ENCODE measurements at places on chromosomes 6 and 20. TPM values are rescaled to one million over a fixed set of nuclear protein-coding genes. Genes with fewer than 3 reads are reported as not detected.

DNA sequence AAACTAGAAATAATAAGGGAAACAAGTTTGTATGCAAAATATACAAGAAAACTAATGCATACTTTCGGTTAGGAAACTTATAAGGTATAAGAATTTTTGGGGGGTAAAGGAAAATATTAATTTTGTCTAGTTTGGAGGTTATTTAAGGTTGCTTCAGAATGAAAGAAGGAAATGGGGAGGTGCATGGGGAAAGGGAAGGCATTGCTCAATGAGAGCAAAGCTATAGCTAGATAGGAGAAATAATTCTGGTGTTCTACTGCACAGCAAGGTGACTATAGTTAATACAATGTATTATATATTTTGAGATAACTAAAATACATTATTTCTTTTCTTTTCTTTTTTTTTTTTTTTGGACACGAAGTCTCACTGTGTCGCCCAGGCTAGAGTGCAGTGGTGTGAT, 5.4 kb upstream of the MYMX start:
- no peak for DNase-seq

DNA sequence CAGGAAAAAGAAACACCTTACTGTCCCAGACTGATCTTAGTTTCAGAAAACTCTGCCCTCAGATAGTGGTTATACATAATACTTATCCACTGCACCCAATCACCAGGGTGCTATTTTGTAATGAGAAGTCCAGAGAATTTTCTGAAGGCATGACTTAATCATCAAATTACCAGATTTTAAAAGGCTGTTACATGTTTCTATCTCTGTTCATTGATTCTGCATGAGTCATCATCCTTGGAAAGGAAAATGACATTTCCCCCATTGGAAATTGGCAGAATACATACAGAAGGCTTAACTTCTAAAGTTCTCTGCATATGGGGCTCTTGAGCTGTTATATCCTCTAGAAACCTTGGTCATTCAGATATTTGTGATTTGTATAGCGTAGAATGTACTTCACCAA, 587.9 kb upstream of the FLRT3 start:
- DNase-seq: no peak

DNA sequence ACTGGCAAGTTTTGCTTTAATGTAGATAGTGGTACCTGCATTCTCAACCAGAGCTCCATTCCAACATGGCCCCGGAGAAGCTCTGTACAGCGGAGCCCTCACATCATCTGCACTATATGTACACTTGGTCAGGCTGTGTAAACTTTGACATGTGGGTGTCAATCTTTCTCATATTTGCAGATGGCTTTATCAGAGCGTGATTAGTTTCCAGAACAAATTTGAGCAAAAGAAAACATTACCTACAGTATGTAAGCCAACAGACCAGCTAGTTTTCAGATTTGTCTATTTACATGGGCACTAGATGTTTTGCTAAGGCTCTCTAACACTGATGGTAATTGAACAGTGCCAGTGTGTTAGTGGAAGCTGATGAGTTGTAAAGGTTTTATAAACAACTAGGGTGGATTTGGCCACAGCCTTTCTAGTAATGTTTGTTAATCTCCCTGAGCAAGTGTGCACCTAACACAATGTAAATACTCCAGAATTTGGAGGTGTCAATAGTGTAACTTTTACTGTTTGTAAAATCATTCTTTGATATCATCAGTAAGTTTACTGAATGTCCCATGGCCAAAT, 131.8 kb downstream of the FOXA2 start:
- DNase-seq: no peak

DNA sequence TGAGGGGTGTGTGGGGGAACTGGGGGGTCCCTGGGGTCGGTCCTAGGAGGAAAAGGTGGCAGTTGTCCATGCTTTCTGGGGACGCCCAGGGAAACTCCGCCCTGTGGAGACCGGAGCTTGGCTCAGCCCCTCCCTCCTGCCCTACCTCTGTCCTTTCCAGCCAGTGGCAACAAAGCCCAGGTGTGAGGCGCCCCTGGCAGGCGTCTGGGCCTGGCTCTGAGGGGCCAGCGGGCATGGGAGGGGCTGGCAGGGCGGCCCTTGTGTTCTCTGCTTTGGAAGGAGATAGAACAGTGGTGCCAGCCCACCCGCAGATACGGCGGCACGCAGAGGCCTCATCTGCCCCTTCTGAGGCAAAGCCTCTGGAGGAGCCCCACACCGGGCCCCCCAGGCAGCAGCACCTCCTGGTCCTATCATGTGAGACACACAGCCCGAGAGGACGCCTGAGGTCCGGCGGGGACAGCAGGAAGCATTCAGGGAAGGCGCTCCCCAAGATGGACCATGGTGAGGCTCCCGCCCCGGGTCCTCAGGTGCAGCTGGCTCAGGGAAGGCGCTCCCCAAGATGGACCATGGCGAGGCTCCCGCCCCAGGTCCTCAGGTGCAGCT, 47.9 kb downstream of the YTHDF1 start:
- no peak for DNase-seq

DNA sequence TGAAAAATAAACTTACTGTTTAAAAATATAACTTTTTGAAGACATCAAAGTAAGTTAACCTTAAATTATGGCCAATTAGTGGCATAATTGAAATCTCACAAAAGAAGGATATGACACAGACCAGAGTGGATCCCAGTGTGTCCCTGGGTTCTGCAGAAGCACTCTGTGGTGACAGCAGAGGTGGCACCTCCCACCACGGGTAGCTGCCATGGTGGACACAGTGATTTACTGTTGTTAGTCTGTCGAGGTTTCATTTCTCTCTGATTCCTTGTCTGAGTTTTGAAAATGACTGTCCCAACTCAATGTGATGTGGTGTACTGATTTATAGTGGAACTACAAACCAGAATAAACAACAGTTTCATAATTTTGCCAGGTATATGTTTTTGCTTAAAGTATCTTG, 76.5 kb downstream of the TULP4 start:
- DNase-seq: no peak

GRCh38 chr6:16157909-16158308, 29.0 kb downstream of the MYLIP start:
- no peak for DNase-seq

DNA sequence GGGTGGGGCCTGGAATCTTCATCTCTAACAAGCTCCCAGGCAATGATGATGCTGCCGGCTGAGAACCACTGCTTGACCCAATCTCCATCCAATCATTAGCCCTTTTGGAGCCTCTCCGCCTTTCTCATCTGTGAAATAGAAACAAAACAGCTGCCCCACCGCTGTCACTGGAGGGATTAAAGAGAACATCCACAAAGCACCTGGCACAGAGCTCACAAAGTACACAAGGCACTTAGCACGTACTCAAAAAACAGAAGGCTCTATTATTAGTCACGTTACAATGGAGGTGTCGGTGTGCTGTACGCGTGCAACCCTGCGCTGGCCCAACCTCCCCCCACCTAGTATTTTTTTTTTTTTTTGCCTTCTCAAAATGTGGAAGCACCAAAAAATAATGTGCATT, 213.5 kb upstream of the ARID1B start:
- DNase-seq: no peak

- no peak for DNase-seq
Observed at GRCh38 chr6:90294614-90294988, 2.0 kb downstream of the BACH2 start.

GRCh38 chr6:142927271-142927580, 17.8 kb downstream of the HIVEP2 start:
- no peak for DNase-seq

GRCh38 chr6:144294016-144294415, 8.9 kb downstream of the UTRN start:
- peak; percentile 83 for DNase-seq

- no peak for DNase-seq
Observed at GRCh38 chr6:75107913-75108312, 97.9 kb downstream of the COL12A1 start.

DNA sequence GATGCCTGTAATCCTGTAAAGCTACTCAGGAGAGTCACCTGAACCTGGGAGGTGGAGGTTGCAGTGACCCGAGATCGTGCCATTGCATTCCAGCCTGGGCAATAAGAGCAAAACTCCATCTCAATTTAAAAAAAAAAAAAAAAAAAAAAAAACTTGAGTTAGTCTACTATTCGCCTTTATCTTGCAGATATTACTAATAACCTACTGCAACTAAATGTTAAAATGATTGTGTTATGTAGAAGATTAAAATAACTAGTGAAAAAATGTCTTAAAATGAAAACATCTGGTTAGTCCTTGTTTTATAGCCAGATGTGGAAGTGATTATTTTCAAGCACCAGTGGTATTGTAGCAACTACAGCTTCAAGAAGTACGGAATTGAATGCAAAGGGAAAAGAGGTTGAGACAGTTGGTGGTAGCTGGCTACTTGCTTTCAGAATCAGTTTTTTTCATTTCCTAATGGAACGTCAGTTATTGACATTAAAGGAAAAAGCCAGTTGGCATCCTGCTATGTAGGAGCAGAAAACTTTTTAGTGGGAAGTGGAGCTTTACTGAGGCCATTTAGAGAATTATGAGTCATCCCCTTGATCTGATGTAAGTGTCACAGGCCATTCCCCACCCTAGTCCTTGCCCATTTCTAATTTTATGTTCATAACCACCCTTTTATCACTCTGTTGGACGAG, 43.8 kb upstream of the DYNLRB1 start:
- DNase-seq: peak; percentile 39

DNA sequence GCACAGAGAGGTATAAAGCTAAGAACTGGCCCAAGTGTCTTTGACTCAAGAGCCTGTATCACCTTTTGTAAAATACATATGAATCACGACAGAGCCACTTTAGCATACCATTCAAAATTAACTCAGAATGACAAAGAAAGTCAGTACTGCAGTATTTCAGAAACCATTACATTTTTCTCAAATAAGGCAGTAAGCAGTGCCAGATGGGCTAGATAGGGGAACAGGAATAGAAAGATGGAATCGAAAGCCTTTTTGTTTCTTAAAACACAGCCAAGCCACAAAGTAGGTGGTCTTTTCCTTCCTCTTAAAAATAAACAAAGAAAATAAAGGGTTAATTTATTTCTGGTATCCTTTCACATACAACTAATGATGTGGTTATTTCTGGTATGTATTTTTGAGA, 10.3 kb downstream of the CLDN20 start:
- DNase-seq: peak; percentile 41

DNA sequence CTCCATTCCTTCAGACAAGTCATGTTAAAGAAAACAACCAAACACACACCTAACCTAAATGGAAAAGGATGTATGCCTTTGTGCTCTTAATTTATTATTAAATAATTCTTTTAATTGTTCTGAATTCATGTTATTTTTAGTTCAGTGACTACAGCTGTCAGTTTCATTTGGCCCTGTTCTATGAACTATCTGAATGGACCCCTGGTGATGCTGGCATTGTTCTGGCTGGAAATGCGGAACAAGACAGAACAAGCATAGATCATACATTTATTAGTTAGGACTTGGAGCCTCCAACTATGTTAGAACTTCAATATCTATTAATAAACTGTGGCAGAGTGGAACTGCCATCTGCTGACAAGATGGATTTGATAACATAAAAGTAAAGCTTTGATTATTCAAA, 5.7 kb downstream of the MAP3K7 start:
- no peak for DNase-seq

DNA sequence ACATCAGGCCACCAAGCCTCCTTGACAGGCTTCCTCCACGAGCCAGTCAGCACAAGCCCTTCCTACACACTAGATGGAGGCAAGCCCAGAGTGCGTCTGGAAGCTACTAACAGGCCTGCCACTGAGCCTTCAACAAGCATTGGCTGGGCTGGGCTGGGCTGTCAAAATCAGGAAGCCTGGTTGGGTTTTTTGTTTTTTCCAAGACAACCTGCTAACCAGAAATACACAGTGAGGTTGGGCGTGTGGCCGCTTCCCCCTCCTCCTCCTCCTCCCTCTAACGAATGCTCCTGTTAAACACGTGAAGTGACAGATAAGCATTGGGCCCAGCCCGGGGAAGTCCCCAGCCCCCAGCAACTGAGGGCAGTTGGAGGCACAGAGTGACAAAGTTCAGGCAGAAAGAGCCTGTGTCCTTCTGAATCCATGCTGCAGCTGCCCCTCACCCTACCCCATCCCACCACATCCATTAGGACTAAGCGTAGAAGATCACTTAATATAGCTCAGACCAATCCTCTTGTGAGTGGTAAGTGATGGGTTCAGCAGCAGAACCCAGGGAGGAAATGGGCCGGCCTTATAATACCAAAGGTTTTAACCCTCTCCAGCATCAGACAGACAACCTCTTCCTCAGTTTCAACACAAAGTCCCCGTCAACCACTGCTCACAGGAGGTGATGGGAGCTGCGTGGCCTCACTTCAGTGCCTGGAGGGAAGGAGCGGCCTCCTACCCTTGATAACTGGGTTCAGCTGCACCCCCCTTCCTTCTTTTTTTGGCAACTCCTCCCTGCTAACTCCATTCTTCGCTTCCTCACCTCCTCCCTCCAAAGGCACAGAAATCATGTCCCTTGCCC, 1.1 kb downstream of the NFATC2 start:
- DNase-seq: peak; percentile 48

GRCh38 chr6:98832284-98833056, 1.9 kb upstream of the POU3F2 start:
- DNase-seq: peak; percentile 76

DNA sequence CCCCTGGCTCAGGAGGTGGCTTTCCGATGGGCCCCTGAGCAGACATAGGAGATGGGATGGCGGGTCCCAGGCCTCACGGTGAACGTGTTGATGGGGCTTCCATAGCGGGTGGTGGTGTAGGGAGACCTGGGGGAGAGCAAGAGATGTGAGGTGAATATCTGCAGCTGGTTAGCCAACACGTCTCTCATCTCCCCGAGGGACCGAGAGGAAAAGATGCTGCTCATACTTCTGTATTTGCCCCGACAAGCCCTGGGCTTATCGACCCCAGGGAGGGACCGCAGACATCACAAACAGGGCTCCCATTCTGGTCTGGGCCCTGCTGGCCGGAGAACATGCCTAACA, 38.7 kb downstream of the C6orf132 start:
- DNase-seq: no peak

GRCh38 chr6:165732696-165733488, 69.9 kb upstream of the PDE10A start:
- no peak for DNase-seq

GRCh38 chr6:31305703-31306219, 33.9 kb upstream of the HLA-C start:
- DNase-seq: no peak

EIF2S2 gene
- total RNA-seq: 99.3 TPM

MYLIP gene
- 1.2 TPM for total RNA-seq

MCUR1 gene
- 24.9 TPM for total RNA-seq

GFRA4 gene
- total RNA-seq: not detected

C4B gene
- 1.9 TPM for total RNA-seq

ARMC12 gene
- total RNA-seq: 0.33 TPM

GNAS gene
- total RNA-seq: 1,169 TPM

CRISP3 gene
- not detected for total RNA-seq

MLIP gene
- total RNA-seq: not detected

LRRN4 gene
- total RNA-seq: not detected

VSTM2L gene
- total RNA-seq: 0.16 TPM
